ENCODE measurements at places on chromosomes 12 and 14. TPM values are rescaled to one million over a fixed set of nuclear protein-coding genes. Genes with fewer than 3 reads are reported as not detected.

DNA sequence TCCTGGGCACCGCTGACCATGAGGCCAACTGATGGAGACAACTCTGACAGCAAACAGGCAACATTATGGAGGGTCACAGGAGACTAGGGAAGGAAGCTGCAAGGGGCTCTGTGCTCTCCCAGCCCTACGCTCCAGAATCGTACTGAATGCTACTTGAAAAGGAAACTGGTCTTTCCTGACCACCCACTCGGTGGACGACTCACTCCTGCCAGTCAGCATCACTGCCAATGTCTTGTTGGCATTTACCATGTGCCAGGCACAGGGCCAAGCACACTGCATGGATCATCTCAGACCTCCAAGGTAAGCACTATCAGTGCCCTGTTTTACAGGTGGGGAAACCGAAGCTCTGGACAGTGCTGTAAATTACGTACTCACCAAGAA, 38.0 kb downstream of the CCDC85C start:
- no peak for DNase-seq

DNA sequence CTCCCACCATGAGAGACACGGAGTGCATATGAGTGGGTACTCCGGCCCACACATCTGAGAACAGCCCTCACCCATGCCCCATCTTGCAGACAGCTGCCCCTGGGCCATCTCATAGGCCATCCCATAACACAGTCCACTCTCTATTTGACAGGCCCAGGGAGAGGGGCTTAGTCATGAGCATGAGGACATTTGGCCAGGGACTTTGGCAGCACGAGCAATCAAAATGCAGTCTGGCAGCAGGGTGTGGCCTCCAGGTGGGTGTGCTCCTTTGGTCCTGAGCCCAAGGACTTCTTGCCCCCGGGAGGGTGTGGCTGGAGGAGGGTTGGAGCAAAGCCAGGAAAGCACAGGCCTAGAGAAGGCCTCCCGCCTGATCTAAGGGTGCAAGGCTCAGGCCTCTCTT, 25.6 kb downstream of the EMP1 start:
- DNase-seq = no peak

Gene IKZF4
- total RNA-seq = 18.2 TPM

Gene PTGR2
- 3.6 TPM for total RNA-seq

Gene CCDC197
- total RNA-seq = not detected

Gene GPD1
- total RNA-seq = 0.91 TPM

Gene FGD6
- 0.64 TPM for total RNA-seq

Data from activated naive CD8-positive, alpha-beta T cell treated with anti-CD3 and anti-CD28 coated beads, Interleukin-2, amount 10 ng/mL, durations not matched to agents 7 days and 5 days (primary cell).